Pulmonary artery endothelial cell (primary cell): ENCODE measurements at places on chromosomes 4 and X.

GRCh38 chrX:8323356-8323755 lies 141.3 kb upstream of the VCX3B start:
- DNase-seq: no peak

- no peak for DNase-seq
Observed at GRCh38 chr4:88166608-88167007, 8.2 kb upstream of the ABCG2 start.

GRCh38 chr4:113831457-113831856 lies 69.9 kb upstream of the CAMK2D start:
- no peak for DNase-seq

- no peak for DNase-seq
Observed at GRCh38 chr4:163694385-163694784, 199.9 kb downstream of the TMA16 start.

- no peak for DNase-seq
Observed at GRCh38 chrX:80879916-80880315, 70.2 kb upstream of the BRWD3 start.
